ENCODE measurements at places on chromosomes 2 and 18. TPM values are rescaled to one million over a fixed set of nuclear protein-coding genes. Genes with fewer than 3 reads are reported as not detected.

DNA sequence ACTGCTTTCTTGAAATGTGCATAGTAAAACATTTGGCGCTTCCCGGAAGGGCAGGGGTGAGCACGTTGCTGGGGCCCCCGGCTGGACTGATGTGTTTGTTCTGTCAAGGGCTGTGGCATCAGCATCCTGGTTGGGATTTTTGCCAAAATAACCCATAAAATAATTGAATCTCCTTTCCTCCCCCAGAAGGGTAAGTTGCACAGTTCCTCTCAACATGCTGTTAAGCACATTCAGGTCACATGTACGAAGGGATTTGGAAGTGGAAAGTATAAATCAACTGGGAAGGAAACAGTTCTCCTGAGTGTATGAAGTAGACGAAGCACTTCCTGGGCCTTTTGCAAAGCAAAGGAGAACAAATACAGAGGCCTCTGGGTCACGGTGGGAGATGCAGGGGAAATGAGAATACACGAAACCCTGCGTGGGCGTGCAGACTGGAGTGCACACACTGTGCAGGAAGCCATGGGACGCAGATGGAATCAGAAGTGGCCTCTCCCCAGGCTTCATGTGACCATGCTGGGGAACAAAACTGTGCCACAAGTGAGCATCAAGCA is 183.9 kb downstream of the LPIN1 start:
- no peak for DNase-seq

DNA sequence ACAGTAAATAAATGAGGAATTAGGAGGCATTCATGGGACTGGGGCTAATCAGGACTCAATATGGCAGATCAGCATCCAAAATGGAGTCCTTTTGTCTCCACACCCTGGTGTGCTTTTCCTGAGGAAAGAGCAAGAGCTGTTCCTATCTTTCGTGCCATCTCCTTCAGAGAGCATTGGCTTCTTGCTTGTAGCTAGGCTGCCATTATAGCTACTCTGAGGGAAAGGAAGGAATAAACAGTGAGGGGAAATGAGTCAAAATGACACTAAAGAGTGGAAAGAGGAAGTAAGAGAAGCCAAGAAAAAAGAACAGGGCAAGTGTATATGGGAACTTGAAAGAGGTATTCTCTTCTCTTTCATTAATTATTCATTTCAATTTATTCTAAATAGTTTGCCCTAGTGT is 8.4 kb upstream of the NMI start:
- peak; percentile 71 for DNase-seq

Gene NTSR2
- total RNA-seq, result not detected

Gene STK11IP
- total RNA-seq, result 15.3 TPM

Gene ANO7
- 0.59 TPM for total RNA-seq

Gene DNAJB2
- total RNA-seq, result 31.0 TPM

GRCh38 chr2:144523596-144524117 is 3.7 kb upstream of the ZEB2 start:
- DNase-seq, result no peak

- no peak for DNase-seq
Measured at GRCh38 chr2:237724811-237725478, 73.6 kb upstream of the RBM44 start.

DNA sequence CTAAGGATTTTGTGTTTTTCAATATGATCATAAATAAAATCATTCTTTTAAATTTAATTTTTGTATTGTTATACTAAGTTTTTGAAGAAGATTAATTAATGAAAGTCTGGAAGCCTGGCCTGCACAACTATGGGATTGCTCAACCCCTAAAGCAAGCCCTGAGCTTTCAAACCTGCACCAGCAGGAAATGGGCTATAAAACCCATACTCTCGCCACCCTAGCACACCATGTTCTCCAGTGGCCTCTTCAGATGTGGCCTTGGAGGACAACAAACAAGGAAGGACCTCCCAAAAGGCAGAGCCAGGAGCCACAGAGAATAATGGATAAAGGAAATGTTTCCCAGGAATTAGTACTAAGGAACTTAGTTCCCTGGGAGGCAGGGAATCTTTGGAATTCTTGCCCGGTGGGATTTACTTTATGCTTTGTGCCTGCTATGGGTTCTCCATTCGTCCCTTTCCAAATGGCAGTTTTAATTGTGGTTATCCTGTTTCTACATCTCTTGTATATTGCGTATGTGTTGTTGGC is 212.5 kb downstream of the ZFP36L2 start:
- DNase-seq, result no peak

Gene TTC21B
- total RNA-seq, result 24.2 TPM

- no peak for DNase-seq
Measured at GRCh38 chr2:27078267-27079194, at the start of gene EMILIN1. Gene EMILIN1 (plus strand): TSS chr2:27078615. CDS start chr2:27079066, 451 bp downstream.

Gene CIDEA
- 0.20 TPM for total RNA-seq

- no peak for DNase-seq
Measured at GRCh38 chr18:76437011-76437410, 58.0 kb downstream of the ZNF516 start.

DNA sequence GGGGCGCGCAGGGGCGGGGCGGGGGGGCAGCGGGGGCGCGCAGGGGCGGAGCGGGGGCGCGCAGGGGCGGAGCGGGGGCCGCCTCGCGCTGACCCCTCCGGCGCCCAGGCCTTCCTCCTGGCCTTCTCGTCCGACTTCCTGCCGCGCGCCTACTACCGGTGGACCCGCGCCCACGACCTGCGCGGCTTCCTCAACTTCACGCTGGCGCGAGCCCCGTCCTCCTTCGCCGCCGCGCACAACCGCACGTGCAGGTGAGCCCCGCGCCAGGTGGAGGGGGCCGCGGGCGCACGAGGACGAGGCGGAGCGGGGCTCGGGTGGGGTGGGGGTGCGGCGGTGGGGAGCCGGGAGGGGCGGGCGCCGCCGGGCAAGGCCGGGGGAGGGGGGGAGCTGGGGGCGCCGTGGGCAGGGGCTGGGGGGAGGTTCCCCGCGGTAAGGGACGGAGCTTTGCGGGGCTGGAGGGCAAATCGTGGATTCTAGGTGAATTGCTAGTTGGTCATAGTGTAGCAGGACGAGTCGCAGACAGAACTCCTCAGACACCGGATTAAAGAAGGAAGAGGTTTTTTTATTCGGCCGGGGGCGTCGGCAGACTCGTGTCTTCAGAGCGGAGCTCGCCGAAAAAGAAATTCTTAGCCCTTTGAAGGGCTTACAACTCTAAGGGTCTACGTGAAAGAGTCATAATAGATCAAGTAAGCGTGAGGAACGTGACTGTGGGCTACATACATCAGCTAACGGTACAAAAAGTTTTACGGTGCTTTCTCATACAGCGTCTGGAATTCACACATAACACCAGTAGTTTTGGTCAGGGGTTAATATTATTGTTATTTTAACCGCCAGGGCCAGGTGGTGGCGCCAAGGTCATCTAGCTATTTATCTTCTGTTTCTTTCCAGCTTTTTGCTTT is 29.9 kb downstream of the ANO7 start:
- DNase-seq, result no peak

DNA sequence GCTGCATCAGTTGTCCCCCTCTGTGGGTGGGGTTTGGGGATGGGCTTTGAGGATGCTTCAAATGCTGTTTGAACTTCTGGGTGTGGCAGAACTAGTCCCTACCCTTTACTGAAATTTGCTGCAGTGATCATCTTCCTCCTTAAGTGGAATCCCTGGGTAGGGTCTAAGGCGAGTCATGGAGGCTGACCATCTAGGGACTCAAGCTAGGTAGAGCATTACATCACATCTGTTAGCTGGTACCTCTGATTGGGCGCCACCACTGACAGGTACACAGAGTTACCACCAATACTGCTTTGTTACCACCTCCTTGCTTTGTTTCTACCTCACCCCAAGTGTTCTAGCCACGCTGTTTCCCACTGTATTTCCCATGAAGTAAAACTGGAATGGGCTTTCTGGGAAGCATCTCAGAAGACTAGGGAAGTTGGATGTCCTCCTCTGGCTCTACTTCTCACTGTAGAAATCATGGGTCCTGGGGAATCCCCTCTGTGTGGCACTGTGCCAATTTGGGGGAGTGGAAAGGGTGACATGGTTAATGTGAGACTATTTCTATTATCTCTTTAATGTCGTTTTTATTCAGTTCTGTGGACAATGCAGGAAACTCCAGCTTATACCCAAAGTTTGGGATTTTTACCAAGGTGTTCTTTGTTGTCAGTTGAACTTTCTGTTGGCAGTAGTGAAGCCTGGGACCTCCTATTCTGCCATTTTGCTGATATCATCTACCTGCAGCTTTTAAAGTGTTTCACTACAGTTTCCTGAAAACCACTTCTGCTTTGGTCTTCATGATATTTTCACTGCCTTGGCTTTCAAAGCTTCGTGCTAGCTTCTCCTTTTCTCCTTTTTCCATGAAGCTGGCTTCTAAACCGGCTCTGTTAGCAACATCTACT is 14.5 kb upstream of the SULT1C4 start:
- DNase-seq, result no peak

GRCh38 chr2:238967031-238967977 is 119.4 kb downstream of the TWIST2 start:
- no peak for DNase-seq

Gene UGT1A9
- not detected for total RNA-seq

Gene CD8A
- not detected for total RNA-seq

Gene RESP18
- total RNA-seq, result not detected

DNA sequence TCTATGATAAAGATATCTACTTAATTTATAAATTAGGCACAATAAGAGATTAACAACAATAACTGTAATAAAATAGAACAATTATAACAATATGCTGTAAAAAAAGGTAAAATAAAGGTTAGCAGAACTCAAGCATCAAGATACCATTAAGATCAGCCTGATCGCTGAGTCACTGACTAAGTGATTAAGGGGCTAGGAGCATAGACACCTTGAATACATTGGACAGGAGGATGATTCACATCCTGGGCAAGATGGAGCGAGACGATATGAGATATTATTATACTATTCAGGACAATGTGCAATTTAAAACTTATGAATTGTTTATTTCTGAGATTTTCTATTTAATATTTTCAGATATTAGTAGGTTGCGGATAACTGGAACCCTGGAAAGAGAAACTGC is 1277.8 kb upstream of the ZEB2 start:
- peak; percentile 35 for DNase-seq

Gene LOXHD1
- total RNA-seq, result not detected

- no peak for DNase-seq
Measured at GRCh38 chr18:44025421-44025820, 655.3 kb upstream of the SETBP1 start.

DNA sequence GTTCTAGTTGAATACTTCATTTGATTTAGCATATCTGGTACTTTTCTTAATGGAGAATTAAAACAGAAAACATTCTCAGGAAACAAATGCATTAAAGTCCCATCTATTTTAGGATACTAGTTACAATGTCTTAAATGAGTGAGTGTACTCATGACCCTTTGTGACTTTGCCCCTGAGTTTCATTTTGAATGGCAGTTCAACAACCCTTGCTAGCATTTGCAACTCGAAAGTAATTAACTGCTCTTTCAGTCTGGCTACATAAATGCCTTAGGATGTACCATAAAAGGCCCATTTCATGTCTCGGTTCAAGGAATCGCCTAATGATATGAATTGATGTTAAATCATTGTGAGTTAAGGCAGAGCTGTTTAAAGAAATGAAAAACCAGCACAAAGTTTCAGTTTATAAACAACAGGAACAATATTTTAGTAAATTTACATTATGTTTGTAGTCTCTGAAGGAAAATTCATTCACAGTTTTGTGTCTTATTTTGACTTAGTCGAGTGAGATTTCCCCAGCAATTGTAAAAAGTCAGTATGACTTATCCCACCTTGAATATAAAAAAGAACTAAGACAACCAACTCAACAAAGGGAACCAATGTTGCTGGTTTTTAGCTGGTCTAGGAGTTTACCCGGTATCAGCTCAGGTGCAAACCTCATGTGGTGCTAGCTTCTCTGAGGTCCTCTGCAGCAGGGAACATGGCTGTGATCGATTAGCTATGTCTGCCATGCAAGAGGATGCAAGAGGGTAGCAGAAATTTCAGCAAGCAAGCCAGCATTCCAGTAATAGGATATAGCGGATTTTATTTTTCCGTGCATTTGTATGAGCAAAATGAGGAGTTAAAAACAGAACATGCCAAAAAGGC is 386.2 kb downstream of the PTPRM start:
- no peak for DNase-seq

- no peak for DNase-seq
Measured at GRCh38 chr18:10100196-10100595, 186.4 kb downstream of the VAPA start.

DNA sequence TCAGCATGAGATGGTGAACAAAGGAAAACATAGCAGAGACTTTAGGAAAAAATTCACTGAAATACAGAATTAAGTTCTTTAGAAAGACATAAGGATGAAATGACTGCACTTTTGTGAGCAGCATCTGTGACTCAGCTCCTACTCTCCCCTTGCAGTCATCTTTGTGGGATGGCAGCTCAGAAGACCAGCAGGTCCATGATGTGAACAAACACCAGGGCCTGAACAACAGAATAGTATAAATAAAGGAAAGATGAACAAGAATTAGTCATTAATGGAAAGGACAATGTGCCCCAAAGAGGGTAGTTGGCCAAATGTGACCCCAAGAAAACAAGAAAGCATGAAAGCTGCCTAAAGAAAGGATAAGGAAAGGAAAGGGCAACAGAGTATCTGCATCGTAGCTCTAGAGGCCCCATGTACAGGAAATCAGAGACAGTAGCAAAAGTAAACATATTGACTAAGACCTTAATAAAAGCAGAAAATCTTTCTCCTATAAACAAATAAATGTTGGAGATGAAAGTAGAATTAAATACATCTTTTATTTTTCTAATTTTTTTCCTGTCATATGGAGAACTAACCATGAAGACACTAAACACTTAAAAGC is 318.0 kb downstream of the ZEB2 start:
- DNase-seq, result no peak

- no peak for DNase-seq
Measured at GRCh38 chr2:112623913-112624777, 21.6 kb upstream of the SLC20A1 start.

GRCh38 chr2:226828191-226828590 is 7.7 kb upstream of the RHBDD1 start:
- no peak for DNase-seq

- no peak for DNase-seq
Measured at GRCh38 chr2:73268830-73269685, 15.2 kb downstream of the FBXO41 start.

Gene ABCG8
- not detected for total RNA-seq

Gene RFX8
- 1.3 TPM for total RNA-seq

- peak; percentile 74 for DNase-seq
Measured at GRCh38 chr18:23825978-23826405, 136.7 kb downstream of the LAMA3 start.

DNA sequence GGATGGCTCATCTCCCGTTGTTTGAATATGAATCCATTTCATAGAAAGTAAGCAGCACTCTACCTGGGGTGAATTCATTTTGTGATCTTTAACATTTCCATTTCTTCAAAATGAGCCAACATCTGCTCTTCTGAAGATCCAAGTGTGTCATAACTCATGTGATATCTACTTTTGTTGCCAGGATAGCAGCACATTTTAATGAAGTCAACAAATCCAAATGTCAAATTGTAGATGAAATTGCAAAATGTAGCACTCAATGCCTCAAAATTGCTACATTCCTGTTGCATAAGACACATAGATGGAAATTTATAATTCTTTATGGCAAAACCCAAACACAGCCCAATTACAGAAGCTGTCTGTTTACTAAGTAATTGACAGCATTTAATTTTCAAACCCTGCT is 360.7 kb downstream of the TMX3 start:
- no peak for DNase-seq

Gene LIMS2
- 12.4 TPM for total RNA-seq

GRCh38 chr18:56647951-56648893 is 2.9 kb upstream of the WDR7 start:
- no peak for DNase-seq

Data from pulmonary artery endothelial cell (primary cell).